GM23248 (cell line): ENCODE measurements at places on chromosomes 7 and 10. TPM values are rescaled to one million over a fixed set of nuclear protein-coding genes. Genes with fewer than 3 reads are reported as not detected.

Gene CFAP46
- 0.20 and 0.33 TPM in 2 replicates for polyA plus RNA-seq

Gene CALML5
- not detected in 2 replicates for polyA plus RNA-seq

Gene EXOSC1
- 54.7 and 56.6 TPM in 2 replicates for polyA plus RNA-seq

DNA sequence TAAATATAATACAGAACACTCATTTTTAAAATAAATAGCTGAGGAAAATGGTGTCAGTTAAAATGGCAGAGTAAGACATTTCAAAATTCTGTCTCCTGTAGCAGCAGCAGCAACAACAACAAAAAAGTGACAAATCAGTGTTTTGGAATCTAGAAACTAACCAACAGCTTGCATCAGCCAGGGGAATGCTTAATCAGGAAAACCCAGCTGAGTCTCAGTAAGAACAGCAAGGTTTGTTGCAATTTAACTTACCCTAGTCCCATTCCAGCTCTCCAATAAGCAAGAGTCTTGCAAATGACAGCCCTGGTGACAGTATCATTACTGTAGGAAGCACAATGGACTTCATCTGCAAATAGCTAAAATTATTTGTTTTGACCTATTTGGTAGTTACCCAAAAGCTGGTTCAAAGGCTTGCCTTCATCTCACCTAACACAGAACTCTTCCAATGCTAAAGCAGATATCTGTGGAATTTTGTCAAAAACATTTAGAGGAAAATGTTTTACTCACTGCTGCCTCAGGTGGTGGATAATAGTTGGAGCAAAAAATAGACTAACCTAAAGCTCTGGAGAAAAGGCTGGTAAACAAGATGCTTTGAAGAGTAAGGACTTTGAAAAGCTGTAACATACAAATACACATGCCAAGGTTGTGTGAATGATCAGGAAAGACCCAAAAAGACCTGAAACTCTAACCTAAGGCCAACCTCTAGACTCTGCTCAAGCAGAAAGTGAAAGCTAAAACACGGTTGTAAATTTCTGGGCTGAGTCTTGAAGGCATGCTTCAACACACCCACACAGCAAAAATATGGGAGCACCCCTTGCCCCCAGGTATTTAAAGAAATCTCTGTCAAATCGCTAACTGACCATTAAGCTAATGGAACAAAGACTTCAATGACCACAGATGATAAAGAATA is 9.9 kb upstream of the ARHGAP22 start:
- DNase-seq = peak; percentile 90
- H3K36me3 ChIP-seq = no peaks in the 10 kb centered on the region
- H3K4me1 ChIP-seq = peaks cover 35% of the 10 kb centered on the region

DNA sequence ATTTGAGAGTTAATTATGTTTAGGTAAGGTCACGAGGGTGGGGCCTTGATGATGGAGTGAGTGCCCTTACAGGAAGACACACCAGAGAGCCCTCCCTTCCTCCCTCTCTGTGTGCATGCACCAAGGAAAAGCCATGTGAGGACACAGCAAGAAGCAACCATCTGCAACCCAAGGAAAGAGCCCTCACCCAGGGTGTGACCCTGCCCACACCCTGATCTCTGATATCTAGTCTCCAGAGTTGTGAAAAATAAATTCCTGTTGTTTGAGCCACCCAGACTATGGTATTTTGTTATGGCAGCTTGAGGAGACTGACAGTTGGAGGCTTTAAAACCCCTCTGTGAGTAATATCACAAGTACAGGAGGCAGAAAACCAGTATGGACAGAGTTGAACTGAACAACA is 15.0 kb upstream of the MCM10 start:
- H3K4me3 ChIP-seq = no peak overlapping the region
- H3K36me3 ChIP-seq = peaks cover 32% of the 10 kb centered on the region; the same call in 1 of the 2 replicates
- H3K27me3 ChIP-seq = no peaks in the 10 kb centered on the region
- DNase-seq = peak; percentile 4
- no peak overlapping the region for H3K27ac ChIP-seq
- no peaks in the 10 kb centered on the region for H3K4me1 ChIP-seq

- H3K4me3 ChIP-seq = no peak overlapping the region
- DNase-seq = no peak
- no peaks in the 10 kb centered on the region for H3K36me3 ChIP-seq
- H3K27me3 ChIP-seq = no peaks in the 10 kb centered on the region
- H3K27ac ChIP-seq = no peak overlapping the region
- H3K4me1 ChIP-seq = 0 out of 2 replicates have a peak, but pooled peaks cover 4% of the 10 kb centered on the region
Observed at GRCh38 chr10:118112543-118113125, 65.9 kb upstream of the RAB11FIP2 start.

DNA sequence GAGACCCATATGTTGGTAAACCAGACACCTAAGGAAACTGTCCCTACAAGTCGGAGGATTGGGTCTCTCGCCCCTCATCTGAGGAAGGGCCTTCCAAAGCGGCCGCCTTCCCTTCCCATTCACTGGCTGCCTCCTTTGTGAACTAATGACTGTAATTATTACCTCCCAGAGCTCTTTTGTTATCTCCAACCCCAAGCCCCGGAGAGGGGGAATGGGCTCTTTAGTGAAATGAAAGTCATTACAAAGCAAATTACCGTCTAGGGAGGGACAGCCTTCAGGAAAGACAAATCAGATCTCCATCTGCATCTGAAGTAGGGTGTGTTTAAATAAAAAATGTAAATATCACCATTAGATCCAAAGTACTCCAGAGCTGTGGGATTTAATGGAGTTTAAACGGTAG is 2.6 kb upstream of the GAD2 start:
- no peak overlapping the region for H3K4me3 ChIP-seq
- no peaks in the 10 kb centered on the region for H3K4me1 ChIP-seq
- H3K27me3 ChIP-seq = peaks cover 77% of the 10 kb centered on the region
- H3K27ac ChIP-seq = no peak overlapping the region
- no peak for DNase-seq
- no peaks in the 10 kb centered on the region for H3K36me3 ChIP-seq

DNA sequence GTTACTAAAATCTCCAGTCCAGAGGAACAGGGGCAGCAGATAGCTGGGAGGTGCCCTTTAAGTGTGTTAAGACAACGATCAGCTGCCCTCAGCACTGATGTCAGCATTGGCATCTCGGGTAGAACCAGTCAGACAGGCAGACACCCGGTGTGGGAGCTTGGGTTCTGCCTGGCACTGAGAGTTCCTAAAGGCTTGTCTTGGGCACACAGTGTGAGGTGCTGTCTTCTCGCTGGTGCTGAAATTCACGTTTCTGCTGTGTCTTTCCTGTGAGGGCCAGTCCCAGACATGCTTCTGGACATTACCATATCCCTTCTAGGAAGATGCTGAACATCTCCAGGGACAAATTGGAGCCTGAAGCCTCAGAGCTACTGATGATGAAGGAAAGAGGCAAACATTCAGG is 156.2 kb downstream of the DNAJB6 start:
- no peak overlapping the region for H3K4me3 ChIP-seq
- H3K27me3 ChIP-seq = no peaks in the 10 kb centered on the region
- H3K4me1 ChIP-seq = no peaks in the 10 kb centered on the region

GRCh38 chr10:88975377-88975720 is 15.2 kb upstream of the FAS start:
- H3K4me1 ChIP-seq = peaks cover 54% of the 10 kb centered on the region
- DNase-seq = peak; percentile 19
- H3K4me3 ChIP-seq = peak overlapping the region; percentile 79
- H3K27me3 ChIP-seq = no peaks in the 10 kb centered on the region
- no peaks in the 10 kb centered on the region for H3K36me3 ChIP-seq
- H3K27ac ChIP-seq = peak overlapping the region; percentile 73

DNA sequence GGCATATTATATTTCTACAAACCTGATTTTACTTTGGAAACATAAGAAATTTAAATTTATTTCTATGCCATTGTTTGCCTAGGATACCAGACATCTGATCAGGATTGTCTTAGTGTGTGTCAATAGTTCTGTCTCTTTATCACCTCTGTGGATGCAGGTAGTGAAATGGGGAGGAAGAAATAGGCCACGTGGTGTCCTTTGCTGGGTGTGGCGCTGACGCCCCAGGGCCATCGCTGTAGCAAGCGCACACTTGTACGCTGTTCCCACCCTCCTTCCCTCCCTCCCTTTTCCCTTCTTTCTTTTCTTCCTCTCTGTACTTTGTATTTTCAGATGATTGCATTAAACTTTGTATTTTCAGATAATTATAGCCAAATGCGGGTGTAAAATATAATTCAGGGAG is 5.0 kb downstream of the DOCK1 start:
- H3K27ac ChIP-seq = no peak overlapping the region
- no peak overlapping the region for H3K4me3 ChIP-seq
- H3K4me1 ChIP-seq = no peaks in the 10 kb centered on the region
